CD8-positive, alpha-beta T cell (primary cell): ENCODE measurements at places on chromosomes 2 and 18.
A peak's percentile ranks its signal among the peaks of the same experiment; 100 is the strongest.

- no peak for DNase-seq
Measured at GRCh38 chr2:1598800-1599199, 145.5 kb downstream of the PXDN start.

- DNase-seq, result no peak
Measured at GRCh38 chr18:36355511-36355910, 58.0 kb downstream of the FHOD3 start.

GRCh38 chr18:23209031-23209430 lies 73.7 kb downstream of the CABLES1 start:
- no peak for DNase-seq

DNA sequence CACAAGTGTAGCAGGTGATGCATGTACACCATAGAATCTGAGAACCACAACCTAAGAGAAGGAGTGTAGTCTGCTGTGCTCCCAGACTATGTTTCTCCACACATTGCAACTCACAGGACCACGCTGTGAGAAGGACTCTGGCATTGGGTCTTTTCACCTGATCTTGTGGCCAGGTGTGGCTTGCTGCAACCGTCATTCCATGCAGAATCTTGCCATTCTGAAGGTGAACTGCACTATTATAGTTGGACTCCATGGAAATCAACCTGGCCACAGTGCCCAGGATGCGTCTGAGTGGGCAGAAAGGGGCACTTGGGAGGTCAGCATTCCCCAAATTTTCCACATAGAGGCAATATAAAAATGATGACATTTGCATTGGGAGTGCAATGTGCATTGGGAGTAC lies 122.2 kb downstream of the CAPN13 start:
- DNase-seq, result no peak

DNA sequence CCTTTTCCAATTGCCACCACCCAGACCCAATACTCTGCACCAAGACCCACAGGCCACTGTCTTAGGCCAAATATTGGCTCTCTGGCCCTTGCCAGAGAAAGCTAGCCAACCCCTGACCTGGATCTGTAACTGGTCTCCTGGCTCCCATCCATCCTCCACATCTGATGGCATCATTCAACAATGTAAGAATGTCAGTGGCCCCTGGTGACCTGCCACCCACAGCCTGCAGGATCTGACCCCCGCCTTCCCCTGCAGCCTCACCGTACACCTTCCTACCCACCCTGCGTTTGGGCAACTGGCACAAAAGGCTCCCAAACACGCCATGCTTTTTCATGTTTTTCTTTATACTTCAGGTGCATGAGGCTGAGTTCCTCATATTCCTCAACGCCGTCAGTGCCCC lies 60.0 kb upstream of the ASAP2 start:
- DNase-seq, result no peak

DNA sequence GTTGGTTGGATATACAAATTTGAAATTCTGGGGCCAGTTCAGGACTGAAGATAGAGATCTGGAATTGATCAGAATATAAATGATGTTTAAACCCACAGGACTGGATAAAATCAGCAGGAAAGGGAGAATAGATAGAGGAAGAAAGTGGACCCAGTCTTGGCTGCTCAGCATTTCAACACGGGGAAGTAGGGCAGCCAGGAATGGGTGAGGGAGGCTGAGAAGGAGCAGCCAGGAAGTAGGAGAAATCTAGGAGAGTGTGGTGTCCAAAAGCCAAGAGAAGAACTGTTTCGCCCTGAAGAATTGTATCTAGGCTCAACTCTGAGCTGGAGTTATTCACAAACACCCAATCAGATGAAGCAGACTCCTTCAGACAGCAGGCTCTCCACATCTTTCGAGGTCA lies 197.9 kb downstream of the CDCA7 start:
- DNase-seq, result no peak

GRCh38 chr18:22170421-22171257 lies 1.2 kb downstream of the GATA6 start:
- no peak for DNase-seq

GRCh38 chr18:58661423-58661822 lies 9.8 kb upstream of the MALT1 start:
- no peak for DNase-seq

DNA sequence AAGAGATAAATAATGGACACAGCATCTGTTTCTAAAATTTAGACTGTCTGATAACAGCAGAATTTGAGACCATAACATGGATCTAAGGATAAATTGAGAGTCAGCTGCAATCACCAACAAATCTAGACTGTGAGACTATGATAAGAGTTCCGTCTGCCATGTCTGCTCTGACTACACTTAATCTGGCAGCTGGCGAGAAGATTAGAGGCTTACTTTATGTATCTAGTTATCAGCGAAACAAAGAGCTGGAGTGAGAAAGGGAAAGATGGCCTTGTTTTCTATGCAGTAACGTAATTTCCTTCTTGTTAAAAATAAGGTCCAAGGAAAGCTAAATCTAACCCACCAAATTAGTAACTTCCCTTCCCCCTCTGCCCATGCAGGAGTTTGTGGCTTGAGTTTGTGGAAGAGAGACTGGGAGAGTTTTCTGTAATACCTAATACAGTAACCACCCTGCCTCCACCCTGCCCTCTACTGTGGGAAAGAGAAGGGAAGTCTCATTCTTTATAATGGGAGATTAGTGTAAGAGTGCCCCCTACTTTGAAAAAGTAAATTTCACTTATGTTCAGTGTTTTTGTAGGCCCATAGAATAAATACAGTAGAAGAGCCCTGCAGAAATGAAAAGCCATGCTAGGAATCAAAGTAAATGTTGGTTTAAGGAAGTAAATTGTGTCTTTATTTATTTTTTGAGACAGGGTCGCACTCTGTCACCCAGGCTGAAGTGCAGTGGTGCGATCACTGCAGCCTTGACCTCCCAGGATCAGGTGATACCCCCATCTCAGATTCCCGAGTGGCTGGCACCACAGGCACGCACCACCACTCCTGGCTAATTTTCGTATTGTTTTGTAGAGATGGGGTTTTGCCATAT lies 27.5 kb downstream of the EML4 start:
- peak; percentile 50 for DNase-seq

- DNase-seq, result no peak
Measured at GRCh38 chr2:174760845-174761473, 3.3 kb downstream of the CHRNA1 start.

DNA sequence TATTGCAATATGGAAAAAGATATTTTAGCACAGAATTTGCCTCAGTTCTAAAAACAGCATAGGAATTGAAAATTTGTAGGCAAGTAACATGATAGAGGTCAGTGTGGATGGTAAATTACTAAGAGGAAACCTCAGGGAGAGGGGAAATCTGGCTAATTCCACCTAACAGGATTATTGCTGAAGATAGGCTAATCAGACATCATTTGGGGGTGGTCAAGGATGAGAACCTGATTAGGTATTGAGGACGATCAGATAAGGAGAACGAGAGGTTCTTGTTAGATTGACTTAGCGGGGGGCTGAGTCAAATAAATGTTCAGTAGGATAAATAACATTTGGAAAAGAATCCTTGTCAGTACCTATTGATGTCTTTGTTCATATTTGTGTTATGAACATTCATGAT lies 543.2 kb upstream of the LRRTM4 start:
- DNase-seq, result no peak
